ENCODE measurements at places on chromosomes 5 and 9. TPM values are rescaled to one million over a fixed set of nuclear protein-coding genes. Genes with fewer than 3 reads are reported as not detected.

Gene CSF1R
- total RNA-seq: 0.10 TPM

Gene SPAAR
- not detected for total RNA-seq

Gene GRIA1
- not detected for total RNA-seq

- no peak for DNase-seq
Observed at GRCh38 chr9:92001244-92001643, 51.2 kb upstream of the ROR2 start.

DNA sequence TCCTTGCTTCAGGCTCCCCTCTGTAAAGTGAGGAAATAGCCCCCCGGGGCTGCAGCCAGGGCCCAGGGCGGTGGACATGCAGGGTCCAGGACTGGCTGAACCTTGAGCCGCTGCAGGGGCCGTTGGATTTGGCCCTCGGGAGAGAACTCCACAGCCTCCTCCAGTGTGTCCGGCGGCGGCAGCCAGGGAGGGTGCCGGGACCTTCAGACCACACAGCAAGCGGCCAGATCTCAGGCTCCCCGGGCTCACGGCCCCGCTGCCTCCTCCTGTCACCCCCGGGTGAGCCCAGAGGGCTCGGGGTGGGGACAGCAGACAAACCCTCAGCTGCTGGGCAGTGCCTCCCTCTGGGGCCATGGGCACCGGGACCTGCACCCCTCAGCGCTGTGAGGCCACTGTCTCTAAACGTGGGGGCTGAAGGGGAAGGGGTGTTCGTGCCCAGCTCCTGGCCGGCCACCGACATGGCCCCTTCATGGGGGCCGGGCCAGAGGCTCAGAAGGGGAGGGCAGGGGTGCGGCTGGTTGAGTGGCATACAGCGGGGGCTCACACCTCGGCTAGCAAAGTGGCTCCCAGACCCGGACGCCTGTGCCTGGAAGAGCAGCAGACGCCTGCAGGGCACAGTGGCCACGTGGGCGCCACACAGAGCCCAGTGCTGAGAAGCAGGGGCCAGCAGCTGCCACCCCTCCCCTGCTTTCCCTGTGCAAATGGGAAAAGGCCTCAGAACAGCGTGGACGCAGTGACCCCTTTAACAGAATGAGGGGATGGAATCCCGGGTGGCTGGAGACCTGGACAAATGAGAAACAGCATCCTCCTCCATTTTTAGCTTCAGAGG, 19.7 kb downstream of the SLC9A3 start:
- DNase-seq: no peak

Gene NMUR2
- not detected for total RNA-seq

DNA sequence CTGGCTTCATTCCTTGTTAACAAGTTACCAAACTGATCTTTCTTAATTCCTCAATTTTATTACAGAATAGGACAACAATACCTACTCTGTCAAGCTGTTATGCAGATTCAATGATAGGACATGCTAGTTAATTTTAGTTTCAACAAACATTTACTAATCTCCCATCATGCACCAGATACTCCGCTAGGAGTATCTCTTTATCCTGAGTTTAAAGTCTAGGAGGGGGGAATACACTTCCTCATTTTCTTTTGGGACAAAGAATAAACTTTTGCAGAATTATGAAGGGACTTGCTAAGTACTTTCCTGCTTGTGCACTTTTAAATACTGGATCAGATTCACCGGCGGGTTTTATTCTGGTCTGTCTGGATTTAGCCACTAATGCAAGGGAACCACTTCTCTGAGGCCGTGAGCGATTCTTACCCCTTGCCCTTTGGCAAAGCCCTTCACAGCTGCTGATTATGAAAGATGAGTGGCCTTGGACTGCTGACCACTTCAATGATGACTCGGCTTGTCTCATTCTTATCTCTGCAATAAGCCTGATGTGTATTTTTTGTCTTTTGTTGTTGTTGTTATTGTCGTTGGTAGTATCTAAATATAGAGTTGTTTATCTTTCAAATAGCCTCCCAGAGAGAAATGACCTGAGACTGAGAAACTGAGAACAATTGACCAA, 73.9 kb downstream of the RMI1 start:
- no peak for DNase-seq

GRCh38 chr9:133793471-133793870, 55.3 kb upstream of the SARDH start:
- DNase-seq: no peak

Gene NTNG2
- 4.6 TPM for total RNA-seq

DNA sequence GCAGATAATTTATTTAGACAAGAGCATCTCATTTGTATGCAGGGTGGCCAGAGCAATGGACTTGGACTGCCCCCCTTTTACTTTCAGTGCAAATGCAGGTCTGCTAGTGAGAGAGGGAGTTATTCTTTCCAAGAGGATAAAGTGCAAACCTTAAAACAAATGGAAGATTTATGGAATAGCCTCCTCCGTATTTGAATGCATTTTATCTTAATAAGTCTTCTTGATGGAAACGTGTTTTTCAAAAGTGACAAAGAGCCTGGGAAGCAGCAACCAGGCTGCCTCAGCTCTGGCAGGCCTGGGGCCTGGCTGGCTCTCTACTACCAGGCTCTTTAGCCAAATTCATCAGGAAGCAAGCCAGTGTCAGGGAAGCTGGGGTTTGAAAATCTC, 6.8 kb downstream of the NR2F1 start:
- no peak for DNase-seq

DNA sequence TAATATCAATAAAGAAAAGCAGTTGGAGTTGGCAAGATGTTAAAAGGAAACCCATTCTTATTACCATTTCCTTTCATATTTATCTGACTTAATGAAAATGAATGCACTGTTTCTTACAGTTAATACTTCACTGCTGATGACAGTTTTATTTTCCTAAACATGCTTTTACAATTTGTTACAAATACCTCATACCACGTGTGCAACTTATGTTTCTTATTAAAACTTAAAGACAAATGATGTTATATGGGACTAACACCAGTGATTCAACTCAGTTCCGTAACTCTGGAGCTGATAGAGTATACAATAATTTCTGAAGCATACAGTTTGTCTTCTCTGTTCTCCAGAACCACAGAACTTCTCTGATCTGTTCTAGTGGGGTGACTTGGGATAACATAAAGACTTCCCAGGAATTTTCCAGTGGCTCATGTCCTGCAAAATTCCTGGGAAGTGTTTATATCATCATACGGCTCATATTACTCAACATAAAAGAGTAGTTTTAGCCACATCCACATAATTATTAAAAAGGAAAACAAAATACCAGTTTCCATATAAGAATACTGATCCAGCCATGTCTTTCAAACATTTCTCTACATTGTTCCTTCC, 1259.0 kb upstream of the C9orf72 start:
- DNase-seq: no peak

DNA sequence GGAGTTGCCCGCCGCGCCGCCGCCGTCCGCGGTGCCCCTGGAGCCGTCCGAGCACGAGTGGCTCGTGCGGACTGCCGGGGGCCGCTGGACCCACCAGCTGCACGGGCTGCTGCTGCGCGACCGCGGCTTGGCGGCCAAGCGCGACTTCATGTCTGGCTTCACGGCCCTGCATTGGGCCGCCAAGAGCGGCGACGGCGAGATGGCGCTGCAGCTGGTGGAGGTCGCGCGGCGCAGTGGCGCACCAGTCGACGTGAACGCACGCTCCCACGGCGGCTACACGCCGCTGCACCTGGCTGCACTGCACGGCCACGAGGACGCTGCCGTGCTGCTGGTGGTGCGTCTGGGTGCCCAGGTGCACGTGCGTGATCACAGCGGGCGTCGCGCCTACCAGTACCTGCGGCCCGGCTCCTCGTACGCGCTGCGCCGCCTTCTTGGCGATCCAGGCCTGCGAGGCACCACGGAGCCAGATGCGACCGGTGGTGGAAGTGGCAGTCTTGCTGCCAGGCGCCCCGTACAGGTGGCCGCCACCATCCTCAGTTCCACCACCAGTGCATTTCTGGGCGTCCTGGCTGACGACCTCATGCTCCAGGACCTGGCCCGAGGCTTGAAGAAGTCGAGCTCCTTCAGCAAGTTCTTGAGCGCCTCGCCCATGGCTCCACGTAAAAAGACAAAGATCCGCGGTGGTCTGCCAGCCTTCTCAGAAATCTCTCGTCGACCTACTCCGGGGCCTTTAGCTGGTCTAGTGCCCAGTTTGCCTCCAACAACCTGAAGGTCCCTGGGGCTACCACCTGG, 1.6 kb downstream of the SOWAHA start:
- no peak for DNase-seq

Gene PIP5KL1
- 1.1 TPM for total RNA-seq

- no peak for DNase-seq
Observed at GRCh38 chr5:4015709-4016108, 420.1 kb downstream of the IRX1 start.

DNA sequence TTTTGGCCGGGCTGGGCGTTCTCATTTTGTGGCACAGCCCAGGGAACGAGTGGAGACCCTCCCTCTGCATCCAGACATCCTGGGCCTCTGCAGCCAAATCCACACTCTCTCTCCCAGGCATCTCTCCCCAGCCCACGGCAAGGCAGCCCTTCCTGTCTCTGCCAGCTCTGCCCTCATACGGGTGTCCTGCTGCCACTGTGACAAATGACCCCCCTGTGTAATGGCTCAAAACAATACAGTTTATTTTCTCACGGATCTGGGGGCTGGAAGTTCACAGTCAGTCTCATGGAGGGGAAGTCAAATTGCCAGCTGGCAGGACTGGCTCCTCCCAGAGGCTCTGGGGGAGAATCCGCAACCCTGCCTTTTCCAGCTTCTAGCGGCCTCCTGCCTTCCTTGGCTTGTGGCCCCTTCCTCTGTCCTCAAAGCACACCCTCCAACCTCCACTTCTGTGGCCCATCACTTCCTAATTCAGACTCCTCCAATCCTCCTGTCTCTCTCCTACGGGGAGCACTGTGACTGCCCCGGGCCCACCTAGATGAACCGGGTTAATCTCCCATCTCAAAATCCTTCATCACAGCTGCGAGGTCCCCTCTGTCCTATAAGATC, 70.2 kb upstream of the COL5A1 start:
- DNase-seq: no peak

Gene DIRAS2
- not detected for total RNA-seq

DNA sequence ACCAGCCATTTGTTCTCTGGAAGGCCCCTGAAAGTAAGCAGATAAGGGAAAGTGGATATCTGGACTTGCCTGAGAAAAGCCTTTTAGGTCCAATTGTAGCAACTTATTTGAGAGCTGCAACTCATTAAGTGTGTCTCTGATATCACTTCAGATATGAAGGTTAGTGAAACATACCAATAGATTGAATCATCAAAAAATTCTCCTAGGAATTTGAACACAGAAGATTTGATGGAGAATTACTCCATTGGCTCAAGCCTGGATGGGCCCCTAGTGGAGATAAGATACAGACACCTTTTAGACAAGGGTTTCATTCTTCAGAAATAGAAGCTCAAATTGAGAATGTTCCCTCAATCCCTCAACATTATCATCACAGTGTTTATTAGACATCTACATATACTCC, 356.7 kb downstream of the NDUFS4 start:
- DNase-seq: no peak

DNA sequence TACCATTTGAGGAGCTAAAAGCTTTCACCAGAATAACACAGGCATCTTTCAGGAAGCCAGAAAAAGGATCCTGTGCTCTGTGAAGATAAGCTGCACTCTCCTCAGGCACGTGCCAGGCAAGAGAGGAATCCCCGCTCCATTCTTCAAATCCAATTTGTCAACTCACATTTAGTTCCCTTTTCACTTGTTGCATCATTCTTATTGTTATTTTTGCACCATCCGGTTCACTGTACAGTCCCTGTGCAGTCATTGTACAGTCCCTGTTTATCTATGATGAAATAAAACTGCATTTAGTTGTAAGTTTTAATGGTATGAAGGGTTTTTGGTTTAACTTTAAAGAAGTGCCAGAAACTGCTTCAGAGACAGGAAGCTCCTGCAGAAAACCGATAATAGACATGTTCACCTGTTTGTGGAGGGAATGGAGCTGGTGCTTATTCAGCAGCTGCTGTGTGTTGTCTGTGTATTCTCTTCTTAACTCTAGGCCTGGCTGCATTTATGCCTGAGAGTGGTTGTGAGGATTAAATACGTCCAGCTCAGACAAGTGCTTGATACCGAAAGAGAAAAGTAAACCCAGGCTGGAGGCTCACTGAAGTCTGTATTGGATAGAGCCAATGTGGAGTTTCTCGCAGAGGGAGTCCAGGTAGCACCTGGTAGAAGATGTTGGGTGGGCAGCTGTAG, 22.4 kb downstream of the IFNW1 start:
- DNase-seq: no peak

Gene WDR38
- not detected for total RNA-seq

GRCh38 chr5:44708602-44709001, 100.1 kb upstream of the MRPS30 start:
- DNase-seq: no peak
